Erythroblast (primary cell): ENCODE measurements at places on chromosomes 16 and 17.

- peak; percentile 25 for DNase-seq
Measured at GRCh38 chr16:89599451-89599858, 14.0 kb upstream of the DPEP1 start.

DNA sequence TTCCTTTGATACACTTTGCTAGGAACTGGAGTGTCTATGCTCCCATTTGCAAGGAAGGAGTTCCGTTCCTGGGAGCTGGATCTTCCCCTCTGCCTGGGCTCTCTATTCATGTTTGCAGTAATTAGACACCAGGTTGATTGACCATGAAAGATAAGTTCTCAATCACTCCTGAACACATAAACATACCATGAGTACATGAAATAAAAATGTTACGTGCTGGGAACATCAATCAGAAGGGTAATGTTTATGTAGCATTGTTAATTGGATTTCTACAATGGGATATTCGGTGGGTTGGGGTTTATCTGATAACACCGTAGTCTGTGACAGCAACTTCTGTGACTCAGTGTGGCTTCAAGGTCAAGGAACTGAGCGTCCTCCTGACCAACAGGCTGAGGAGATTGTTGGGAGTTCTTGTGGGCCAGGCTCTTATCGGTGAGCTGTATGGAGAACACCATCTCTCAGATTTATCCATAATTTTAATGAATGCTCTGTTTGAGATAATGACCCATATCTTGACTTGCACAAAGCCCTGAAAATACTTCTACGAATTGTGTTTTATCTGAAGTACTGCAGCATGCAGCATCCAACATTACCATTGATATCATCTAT is 136.4 kb downstream of the NPIPB5 start:
- DNase-seq = no peak

DNA sequence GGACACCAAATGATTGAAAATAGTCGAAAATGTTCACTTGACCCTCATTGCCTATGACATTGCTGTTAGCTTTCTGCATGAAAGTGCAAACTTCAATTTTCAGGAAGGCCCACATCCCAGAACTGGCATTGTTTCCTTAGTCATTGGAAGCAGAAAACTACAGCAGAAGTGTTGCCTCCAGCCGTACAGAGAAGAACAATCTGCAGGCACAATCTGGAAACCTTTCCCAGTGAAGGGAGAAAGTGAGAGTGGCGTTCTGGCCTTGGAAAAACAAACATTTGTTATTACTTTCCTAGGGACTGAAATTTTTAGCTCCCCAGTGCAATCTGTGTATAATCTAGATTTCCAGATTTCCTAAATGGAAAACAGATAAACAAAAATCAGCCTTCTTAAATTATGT is 529.5 kb upstream of the RBFOX1 start:
- no peak for DNase-seq

DNA sequence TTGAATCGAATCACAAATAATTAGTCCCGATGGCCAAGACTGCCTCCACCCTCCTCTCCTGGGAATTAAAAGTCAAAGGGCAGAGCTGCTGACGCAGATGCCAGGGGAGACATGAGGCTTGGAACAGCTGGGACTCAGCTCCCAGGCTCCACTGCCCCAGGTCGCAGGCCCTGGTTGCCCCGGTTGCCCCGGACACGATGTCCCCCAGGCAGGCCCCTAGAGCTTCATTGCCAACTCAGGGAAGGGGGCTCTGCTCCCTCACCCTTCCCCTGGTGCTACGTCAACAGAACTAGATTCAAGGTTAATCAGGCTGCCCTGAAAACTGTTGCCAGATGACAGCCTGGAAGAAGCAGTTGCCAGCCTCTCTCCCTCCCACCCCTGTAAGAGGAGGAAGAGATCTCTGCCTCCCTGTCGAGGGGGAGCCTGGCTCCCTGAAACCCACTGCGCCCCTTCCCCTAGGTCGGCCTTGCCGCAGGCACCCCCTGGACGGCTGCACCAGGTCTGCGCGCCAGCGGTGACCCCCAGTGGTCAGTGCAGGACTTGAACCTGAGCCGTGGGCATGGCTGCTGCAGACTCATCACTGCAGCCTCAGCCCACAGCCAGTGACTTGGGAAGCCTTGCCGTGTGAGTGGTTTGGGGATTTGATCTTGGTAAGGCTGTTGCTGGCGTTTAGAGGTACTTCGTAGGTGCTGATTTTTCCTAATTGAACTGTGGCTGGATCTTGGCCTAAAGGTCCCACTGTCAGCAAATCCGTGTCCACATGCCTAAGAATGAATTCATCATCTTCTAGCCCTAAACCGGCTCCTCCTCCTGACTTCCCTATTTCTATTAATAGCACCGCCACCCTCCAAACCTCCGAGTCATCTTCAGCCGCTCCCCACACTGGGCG is 84.1 kb upstream of the TOB1 start:
- DNase-seq = peak; percentile 71

GRCh38 chr17:77471984-77472461 is 331.3 kb downstream of the SEC14L1 start:
- DNase-seq = peak; percentile 15

- DNase-seq = no peak
Measured at GRCh38 chr16:10205688-10206087, 23.5 kb upstream of the GRIN2A start.

DNA sequence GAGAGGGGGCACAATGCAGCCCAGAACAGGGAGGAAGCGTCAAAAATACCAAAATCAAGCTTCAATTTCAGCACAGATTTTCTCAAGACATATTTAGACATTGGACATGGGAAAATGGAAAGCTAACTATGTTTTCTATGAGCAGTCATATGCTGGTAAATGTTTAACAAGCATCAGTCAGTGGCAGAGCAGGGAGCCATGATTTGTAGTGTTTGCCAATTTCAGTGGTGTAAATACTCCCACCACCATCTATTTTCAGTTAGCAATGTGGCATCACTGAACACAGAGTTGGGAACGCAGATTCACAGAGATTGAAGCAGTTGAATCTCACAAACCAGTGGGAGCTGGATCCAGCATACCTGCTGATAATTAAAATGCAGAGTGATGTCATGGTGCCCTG is 24.6 kb upstream of the MYOCD start:
- DNase-seq = no peak

DNA sequence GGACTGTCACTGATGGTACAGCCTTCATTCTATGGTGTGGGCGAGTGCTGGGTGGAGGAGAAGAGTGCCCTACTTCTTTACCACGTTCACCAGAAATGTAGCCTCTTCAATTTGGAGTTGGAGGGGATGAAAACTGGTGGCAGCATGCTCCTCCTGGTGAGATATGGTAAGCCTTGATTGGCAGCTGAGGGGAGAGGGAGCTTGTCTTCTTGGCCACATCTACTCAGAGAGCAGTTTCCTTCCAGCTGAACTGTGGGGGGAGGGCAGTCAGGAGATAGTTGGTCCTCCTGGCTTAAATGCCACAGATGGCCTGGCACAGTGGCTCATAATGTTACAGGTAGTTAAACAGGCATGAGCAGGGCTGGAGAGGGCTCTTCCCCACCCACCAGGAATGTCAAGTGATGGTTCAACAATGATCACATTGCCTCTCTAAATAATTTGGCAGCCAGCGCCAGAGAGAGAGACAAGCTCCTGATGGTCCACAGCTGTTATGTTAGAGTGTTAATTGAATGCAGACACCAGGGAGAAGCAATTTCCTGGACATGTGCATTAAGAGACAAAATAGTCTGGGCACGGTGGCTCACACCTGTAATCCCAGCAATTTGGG is 9.0 kb upstream of the MAPK3 start:
- no peak for DNase-seq

DNA sequence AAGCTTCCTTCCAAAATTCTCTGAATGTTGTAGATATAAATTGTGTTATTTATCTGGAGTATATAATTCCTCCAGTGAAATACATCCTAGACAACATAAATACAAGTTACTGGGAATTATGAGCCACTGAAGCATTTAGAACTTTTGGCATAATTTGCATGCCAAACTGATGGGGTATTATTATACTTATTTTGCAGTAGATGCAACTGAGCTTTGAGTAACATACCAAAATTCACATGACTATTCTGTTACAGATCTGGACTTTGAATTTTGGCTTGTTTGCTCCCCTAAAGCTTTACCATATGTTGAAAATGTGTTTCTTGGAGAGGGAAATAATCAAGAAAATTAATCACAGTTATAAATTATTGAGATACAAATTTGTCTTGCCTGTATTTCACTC is 372.5 kb downstream of the CDH11 start:
- no peak for DNase-seq
